ENCODE measurements at places on chromosomes 4 and X.

GRCh38 chrX:104522386-104522785, 43.6 kb upstream of the IL1RAPL2 start:
- no peak for DNase-seq

DNA sequence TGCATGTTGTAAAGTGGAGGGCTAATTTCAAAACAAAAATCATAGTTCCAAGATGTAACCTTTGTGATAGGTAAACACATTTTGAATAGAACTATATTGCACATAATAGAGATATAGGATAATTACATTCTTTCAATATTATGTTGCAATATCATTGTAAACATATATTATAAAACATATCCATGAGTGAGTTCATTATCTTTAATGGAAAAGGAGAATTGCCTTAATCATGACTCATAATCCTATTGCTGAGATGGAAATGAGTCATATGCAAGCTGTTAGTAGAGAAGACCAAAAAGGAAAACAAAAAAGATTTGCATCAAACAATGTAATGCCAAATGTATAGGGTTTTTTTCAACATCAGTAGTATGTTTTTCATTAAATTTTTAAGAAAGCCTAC, 73.7 kb upstream of the WDR44 start:
- no peak for DNase-seq

DNA sequence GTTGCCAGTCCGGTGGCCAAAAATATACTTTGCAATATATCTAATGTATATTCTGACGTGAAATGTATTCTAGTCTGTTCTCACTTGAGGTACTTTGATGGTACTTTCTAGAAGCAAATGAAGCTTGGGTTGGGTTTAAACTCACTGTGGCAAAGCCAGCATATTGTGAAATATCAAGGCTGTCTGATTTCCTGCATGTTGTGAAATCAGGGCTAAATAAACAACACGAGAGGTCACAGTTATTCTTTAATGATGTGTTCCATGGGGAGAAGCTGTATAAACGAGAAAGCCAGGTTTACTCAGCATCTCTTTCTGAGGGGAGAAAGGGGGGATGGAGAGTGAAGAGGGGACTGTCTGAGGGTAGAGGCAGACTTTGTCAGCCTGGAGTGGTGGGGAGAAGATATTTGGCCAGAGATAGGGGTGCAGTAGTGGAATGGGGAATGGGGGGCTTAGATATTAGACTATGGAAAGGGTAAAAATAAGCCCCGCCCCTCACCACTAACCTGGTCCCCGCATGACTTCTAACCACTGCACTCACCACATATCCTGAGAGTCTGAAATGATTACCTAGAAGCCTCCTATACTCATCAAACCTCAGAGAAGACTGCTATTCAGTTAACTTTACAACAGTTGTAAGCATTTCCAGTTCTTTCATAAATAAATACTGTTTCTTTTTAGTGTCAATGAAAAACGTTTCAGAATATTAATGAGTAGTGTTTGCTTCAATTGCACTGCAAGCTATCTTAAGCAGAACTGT, 5.9 kb upstream of the SCARB2 start:
- no peak for DNase-seq

DNA sequence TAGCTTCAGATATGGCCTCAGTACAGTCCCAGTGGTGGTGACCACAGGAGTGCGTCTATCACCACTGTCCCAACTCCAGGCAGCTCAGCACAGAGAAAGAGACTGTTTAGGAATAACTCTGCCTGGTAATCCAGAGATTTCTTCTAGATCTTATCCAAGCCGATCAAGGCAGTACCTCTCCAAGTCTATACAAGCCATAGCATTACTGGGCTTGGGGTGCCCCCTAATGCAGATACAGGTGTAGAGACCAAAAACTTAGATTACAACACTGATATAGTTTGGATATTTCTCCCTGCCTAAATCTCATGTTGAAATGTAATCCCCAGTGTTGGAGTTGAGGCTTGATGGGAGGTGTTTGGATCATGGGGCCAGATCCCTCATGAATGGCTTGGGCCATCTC, 100.9 kb downstream of the PTCHD1 start:
- no peak for DNase-seq

GRCh38 chr4:146124023-146124680, 51.4 kb upstream of the LSM6 start:
- DNase-seq = peak; percentile 5

DNA sequence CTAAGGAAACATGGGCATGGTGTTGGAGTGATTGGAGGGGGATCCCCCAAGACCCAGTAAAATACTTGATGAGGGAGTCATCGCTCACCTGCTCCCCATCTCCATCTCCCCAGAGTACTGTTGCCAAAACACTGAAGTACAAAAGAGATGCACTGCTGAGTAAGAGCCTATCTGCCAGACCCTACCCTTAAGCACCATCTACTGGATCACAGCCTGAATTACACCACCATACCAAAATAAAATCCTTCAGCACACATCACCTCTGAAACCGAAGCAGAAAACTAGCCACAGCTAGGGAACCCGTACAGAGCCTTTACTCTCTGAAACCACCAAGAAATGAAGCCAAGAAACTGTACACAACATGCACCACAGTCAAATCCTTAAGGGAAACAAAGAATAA, 466.3 kb upstream of the ACTRT1 start:
- no peak for DNase-seq

DNA sequence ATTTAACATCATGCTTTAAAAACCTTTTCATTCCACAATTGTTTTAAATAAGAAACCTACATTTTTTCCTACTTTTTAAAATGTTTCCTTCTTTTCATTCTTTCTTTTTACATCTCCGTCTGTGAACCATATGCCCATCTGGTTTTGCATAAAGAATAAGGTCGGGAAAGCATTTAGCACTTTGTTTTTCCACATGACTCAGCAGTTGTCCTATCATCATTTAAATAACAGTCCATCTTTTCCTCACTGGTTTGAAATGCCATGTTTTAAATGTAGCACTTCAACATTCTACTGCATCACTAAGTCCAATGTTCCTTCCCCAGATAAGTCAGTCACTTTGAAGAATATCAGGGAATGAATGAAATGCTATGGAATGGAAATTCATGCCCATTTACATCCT, 128.4 kb downstream of the SH3RF1 start:
- no peak for DNase-seq

GRCh38 chr4:1381181-1381621, 25.0 kb downstream of the NKX1-1 start:
- no peak for DNase-seq

DNA sequence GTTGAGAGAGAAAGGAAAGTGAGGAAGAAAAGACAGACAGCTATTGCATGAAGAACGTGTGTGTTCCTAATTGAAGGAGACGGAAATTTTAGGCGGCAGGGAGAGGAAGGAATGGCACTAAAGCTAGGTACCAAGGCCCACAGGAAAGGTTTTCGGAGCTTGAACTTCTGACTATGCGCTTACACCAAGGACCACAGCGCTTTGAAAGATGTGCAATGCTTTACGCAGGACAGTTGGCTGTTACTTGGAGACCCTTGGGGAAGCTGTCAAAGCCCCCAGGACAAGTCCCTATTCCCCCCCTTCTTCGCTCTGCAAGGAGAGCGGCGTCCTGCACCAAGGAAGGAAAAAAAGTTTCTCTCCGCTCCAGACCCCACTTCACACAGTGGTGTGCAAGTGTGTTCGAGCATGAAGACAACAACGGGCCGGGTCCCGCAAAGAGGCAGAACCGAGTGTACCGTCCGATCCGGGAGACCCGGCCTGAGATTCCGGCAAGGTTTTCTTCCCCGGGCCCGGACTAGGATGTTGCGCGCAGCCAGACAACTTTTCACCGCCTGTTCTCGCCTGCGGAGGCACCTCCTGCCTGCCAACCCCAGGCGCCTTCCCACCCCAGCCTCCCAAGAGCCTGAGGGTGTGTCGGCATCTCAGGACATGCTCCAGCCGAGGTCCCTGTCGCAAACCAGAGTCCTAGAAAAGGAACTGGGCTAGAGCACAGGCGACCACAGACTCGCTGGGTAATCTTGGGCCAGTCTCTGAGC, 896 bp downstream of the KDR start:
- no peak for DNase-seq

DNA sequence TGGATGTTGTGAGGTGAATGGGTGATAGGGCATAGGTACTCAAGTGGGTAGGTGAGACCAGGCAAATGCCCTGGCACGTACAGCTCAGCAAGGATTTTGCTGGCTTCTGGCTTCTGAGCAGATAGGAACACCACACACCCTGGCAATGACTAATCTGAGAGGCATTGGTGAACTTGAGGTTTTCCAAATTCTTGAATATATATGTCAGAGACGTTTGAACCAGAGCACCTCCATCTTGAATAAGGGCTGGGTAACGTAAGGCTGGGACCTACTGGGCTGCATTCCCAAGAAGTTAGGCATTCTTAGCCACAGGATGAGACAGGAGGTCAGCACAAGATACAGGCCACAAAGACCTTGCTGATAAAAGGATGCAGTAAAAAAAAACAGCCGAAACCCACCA, 204.5 kb downstream of the NLGN4X start:
- no peak for DNase-seq

DNA sequence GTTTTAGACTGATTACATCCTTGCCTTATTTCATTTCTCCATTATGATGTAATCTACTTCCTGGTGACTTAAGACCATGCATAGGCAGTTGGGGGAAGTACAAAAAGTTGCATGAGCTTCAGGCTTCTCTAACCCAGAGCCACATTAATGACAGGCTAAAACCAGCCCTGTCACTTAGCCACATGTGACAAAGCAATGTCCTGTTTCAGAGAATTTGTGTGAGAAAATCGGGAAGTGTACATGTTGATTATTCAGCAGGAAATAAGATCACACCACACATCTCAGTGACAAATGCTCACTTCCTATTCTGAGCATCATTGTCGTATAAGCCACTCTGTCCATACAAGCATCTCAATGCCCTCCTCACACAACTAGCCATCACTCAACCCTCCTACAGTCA, 98.5 kb upstream of the MAGEB16 start:
- no peak for DNase-seq

- no peak for DNase-seq
Observed at GRCh38 chr4:139849219-139849618, 183.6 kb downstream of the MGST2 start.

DNA sequence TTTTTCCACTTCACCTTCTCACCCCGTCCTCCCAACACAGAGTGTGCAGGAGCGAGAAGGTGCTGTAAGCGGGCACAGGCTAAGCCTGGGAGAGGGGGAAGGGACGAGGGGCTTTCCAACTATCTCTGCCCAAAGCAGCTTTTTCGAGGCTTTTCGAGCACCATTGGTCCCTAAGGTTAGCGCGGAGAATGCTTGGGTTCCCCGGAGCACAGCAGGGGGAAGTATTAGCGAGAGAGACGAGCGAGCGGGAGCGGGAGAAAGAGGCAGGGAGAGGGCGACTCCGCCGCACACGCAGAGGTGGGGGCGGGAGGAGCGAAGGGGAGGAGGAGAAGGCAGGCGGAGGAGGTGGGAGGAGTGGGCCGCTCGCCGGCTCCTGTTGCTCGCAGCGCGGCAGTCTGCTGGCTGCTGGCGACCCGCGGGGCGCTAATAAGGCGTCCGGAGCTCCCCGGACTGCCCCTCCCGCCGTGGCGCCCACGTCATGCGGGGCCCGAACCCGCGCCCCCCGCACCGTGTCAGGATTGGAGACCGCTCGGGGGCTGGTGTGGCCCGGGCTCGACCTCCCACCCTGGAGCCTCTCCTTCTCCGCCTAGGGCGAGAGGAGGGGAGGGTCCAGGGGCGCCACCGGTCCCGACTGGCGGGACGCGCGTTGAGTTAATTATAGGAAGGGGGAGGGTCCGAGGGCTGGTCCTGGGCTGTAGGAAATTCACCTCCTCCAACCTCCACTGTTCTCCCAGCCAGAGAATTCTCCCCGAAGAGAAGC, at the start of gene ADAMTS3:
ADAMTS3 (minus strand) TSS at position 263 of the 760 bp plus-strand sequence. CDS start 459 bp downstream, outside the sequence.
- no peak for DNase-seq

DNA sequence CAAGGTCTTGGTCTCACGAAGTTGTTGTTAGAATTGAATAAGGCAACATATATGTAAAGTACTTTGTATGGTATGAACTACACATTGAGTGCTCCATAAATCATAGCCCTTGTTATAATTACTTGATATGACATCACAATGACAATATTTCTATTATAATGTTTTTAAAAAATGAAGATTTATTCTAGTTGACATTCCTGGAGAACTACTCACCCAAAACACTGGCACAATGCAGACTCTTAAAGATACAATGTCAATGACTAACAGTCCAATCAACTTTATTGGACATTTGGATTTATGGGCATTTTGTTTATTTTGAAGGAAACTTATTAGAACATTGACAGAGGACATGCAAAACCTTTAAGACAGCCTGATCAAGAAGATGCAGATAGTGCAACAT, 55.3 kb downstream of the ASB9 start:
- DNase-seq = no peak

GRCh38 chrX:77527233-77528001, 80.2 kb downstream of the FGF16 start:
- DNase-seq = no peak

DNA sequence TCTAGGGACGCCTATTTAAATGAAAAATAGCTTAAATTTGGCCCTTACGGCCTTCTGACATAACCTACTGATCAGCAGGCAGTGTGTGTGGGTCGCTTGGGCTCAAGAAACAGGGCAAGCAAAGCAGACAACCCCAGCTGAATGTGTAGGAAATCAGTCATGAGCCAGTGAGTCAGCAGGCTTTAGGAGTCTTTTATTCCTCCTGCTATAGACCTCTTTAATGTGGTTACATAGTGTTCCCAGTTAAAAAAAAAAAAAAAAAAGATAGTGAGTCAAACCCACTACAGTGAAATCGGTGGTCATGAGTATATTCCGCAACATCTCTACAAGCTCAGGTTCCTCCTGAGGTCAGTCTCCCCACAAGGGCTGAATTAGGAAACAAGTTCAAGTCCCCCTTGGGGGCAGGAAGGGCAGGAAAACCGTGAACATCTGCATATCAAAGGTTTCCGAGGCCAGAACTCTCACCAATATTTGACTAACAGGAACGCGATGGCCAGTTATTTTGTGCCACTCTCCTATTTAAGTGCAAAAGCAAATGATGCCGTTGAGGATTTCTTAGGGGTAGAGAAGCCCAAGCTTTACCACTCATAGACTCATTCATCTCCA, 32.7 kb downstream of the ACSL1 start:
- peak; percentile 67 for DNase-seq

- DNase-seq = no peak
Observed at GRCh38 chr4:165450871-165451270, 72.1 kb downstream of the CPE start.

GRCh38 chrX:39156051-39156450, 354.8 kb downstream of the MID1IP1 start:
- no peak for DNase-seq

DNA sequence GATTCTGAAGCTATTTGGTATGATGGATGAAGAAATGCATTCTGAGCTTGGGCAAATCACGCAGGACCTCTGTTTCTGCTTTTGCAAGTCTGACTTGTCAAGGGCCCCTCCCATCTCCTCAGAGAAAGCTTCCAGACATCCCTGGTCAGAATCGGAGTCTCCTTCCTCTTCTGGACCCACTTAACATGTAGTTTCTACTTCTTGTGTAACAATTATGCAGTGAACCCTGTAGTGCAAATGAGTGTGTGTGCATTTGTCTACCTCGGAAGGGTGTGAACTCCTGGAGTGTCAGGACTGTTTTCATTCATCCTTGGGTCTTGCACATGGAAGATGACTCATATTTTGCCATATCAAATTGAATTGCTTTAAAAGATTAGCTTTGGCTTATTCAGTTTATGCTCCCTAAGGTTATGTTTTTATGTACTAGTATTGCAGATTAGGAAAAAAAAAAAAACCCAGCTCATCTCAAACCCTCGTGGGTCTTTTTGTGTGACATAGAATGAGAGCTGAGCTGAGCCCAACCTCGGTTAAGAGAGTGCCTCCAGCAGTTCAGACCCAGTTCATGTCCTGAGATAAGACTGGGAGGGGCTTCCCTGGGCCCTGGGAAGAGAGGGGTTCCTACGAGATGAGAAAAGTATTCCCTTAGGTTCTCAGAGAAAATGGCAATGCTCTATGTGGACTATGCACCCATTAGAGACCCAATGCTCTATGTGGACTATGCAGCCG, 61.1 kb upstream of the RPL34 start:
- no peak for DNase-seq
